Fibroblast of mammary gland (primary cell): ENCODE measurements at places on chromosomes 4 and X.

DNA sequence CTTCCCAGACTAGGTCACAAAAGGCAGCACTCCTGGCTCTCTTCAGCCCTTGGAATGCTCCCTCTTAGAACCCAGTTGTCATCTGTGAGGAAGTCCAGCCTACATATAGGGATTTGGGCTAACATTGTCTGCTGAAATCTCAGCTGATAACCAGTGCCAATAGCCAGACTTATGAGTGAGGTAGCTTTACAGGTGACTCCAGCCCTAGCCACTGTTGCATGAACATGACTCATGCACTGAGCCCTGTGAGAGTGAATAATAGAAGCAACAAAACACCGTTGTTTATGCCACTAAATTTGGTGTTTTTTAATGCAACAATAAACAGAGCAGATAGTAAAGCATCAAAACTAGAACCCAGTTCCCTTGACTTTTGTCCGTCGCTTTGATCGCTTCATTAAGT lies 433.2 kb downstream of the STIM2 start:
- DNase-seq, result no peak

DNA sequence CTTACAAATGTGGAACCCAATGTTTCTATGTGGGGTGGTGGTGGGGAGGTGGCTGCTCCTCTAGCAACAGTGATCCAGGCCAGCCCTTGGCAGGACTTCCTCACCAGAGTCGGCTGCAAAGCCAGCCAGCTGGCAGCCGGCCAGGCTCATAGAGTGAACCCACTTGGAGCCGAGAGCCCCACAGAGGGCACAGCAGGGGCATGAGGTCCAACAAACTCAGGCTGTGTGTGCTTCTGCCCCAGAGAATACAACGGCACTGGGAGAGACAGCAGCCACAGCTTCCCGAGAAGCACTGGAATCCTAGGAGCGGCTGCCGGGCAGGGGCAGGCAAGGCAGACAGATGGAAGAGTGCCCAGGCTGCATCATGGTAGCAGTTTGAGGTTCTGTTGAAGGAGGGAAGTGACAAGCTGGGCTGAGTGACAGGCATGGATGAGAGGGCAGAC lies 23.5 kb upstream of the SOWAHD start:
- DNase-seq, result no peak

GRCh38 chr4:108311313-108311712 lies 142.6 kb upstream of the LEF1 start:
- DNase-seq, result no peak

- DNase-seq, result peak; percentile 86
These were observed 13.7 kb downstream of the ADH6 start for GRCh38 chr4:99205153-99205979.

DNA sequence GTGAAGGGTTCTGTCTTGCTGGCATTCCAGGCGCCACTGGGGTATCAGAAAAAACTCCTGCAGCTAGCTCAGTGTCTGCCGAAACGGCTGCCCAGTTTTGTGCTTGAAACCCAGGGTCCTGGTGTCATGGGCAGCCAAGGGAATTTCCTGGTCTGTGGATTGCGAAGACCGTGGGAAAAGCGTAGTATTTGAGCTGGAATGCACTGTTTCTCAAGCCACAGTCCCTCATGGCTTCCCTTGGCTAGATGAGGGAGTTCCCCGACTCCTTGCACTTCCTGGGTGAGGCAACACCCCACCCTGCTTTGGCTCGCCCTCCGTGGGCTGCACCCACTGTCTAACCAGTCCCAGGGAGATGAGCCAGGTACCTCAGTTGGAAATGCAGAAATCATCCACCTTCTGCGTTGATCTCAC lies 40.1 kb downstream of the NOP14 start:
- no peak for DNase-seq

DNA sequence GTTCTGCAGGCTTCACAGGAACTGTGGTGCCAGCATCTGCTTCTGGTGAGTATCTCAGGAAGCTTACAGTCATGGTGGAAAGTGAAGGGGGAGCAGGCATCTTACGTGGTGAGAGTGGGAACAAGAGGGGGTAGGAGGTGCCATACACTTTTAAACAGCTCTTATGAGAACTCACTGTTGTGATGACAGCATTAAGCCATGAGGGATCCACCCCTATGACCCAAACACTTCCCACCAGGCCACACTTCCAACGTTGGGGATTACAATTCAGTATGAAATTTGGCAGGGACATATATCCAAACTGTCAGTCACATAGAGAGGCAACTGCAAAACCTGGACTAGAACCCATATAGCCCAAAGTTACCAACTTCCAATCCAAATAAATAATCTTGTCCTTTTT lies 43.1 kb upstream of the ZCCHC12 start:
- DNase-seq, result peak; percentile 57

DNA sequence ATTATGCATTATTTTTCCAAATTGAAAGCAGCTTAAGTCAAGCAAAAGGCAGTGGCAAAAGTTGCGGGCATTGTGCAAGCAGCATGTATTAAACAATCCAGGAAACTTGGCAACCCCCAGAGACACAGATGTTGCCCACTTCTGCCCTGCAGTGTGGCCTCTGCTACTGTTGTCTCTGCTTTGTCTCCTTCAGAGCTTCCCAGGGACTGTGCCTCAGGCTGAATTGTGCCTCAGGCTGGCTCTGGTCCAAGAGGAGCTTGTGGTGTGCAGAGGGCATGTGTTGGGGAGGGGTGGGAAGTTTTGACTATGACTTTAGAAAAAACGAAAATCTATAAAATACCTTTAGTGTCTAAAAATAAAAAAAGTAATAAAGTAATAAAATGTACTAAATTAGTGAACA lies 201.4 kb downstream of the CCSER1 start:
- peak; percentile 24 for DNase-seq

DNA sequence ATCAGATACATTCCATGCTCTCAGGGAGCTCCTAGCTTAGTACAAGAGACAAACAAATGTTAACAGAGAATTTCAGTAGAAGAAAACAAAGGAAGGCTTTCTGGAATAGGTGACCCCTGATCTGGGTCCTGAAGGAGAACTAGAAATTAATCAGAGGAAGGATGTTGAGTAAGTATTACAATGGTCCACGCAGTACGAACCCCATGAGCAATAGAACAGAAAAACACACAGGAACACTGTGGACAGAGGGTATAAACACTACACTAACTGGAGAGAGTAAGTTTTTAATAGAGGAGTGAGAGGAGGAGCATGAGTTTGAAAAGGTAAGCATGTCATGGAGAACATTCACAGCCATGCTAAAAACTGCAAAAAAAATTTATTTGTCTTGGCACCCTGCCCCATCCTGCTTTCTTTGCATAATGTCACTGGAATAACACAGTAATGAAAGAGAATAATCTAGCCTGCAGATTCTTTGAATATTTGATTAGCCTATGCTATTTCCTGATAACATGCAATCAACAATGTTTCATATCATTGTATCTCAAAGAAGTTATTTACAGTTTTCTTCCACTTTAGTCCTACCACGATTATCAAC lies 140.3 kb upstream of the ZXDB start:
- no peak for DNase-seq

DNA sequence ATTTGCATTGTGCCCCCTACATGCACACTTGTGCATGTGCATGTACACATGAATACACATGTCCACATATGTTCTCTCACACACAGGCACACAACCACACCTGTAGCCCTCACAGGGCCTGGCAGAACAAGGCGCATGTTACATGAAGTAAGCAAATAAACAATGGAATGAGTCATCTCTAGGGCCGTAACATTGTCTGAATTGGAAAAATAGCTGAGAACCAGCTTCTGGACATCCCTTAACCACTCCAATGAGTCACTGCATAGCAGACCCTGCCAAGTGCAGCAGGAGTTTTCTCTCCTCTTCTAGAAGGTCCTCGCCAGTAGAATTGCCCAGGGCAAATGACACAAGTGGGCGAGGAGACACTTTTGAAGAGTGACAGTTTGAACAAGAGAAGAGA lies 66.1 kb downstream of the MAGEA10 start:
- DNase-seq, result peak; percentile 84

DNA sequence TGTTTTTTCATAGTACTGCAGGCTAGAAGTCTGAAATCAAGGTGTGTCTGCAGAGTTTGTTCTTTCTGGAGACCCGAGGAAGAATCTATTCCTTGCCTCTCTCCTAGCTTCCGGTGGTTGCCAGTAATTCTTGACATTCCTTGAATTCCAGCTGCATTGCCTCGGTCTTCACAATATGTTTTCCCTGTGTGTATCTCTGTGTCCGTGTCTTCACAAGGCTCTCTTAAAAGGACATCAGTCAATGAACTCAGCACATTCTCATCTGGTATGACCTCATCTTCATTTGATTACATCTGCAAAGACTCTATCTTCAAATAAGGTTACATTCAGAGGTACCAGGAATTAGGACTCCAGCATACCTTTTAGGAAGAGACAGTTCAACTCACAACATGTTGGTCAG lies 163.4 kb downstream of the BANK1 start:
- peak; percentile 20 for DNase-seq

DNA sequence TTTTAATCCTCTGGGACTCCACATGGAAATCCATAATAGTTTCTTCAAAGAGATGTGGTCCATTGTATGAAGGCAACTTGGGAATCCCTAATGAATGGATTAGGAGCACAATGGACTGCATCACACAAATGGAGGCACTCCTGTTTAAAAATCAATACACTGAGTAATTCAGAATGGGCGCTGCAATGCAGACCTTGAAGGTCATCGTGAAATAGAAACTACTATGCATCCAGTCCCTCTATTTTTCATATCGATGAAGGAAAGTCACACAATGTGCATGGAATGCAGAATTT lies 98.8 kb upstream of the EGFL6 start:
- no peak for DNase-seq

- no peak for DNase-seq
These were observed 24.0 kb downstream of the GALNT7 start for GRCh38 chr4:173192375-173193162.

DNA sequence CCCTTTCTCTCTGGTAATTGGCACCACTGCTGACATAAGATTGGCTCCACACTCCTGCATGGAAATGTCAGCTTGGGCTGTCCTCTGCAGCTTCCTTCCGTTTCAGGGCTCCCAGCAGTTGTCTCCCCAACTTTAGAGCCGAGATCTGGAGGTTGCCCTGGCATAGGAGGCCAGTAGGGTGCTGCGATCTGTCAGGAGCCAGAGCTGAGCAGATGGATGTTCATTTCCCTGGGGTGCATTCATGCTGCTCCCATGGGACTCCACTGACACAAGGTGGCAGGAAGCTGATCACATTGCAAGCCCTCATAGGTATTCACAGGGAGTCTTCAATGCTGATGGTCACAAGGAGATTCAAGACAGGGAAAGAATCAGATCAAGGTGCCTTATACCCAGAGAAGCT lies 116.6 kb upstream of the RAI2 start:
- no peak for DNase-seq

DNA sequence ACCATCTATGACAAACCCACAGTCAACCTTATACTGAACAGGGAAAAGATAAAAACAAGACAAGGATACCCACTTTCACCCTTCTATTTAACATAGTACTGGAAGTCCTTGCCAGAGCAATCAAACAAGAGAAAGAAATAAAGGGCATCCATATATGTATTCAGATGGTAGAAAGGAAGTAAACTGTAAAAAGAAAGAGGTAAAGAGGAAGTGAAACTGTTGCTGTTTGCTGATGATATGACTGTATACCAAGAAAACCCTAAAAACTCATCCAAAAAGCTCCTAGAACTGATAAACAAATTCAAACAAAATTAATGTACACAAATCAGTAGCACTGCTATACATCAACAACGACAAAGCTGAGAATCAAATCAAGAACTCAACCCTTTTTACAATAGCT lies 538.7 kb upstream of the PABPC4L start:
- no peak for DNase-seq

GRCh38 chr4:85302756-85303155 lies 172.2 kb upstream of the ARHGAP24 start:
- no peak for DNase-seq

- DNase-seq, result peak; percentile 78
These were observed 531 bp downstream of the CAMK2D start for GRCh38 chr4:113760795-113761619.

DNA sequence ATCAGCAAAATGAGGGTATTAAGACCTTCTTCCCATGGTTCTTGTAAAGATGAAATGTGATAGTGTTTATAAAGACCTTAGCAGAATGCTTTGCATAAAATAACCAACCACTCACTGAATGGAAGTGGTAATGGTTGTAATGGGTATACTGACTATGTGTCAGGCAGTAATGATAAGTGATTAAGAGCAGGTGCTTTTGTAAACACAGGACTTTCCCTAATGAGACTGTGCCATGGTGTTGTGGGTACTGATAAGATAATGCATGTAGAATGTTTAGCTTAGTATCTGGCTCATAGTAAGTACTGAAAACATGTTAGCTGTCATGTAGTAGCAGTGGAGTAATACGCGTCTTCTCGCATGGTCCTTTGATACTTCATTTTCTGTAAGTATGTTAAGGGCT lies 6.9 kb downstream of the LSM6 start:
- DNase-seq, result no peak

GRCh38 chr4:133270021-133270570 lies 121.0 kb downstream of the PCDH10 start:
- no peak for DNase-seq

- peak; percentile 69 for DNase-seq
These were observed 426.4 kb downstream of the PDGFC start for GRCh38 chr4:156545003-156545785.

DNA sequence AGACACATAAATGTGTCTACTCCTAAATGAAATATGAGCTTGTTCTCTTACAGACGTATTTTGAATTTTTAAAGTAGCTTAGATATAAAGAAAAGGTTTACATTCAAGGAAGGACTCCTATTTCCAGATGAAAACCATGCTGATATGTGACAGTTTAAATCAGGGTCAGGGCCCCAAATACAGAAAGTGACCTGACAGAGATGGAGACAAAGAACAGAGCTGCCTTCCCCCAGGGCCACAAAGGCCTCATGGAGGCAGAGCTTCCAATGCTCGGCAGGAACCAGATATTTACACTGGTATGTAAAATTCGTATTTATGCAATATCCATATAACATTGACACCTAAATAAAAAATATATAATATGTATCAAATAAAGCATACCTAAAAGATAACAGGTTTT lies 124.0 kb downstream of the PRDM5 start:
- no peak for DNase-seq

- no peak for DNase-seq
These were observed 12.7 kb upstream of the HHIP start for GRCh38 chr4:144633215-144633614.

GRCh38 chrX:30005813-30006212 lies 209.6 kb upstream of the MAGEB2 start:
- DNase-seq, result no peak

- DNase-seq, result no peak
These were observed 143.8 kb downstream of the GPAT3 start for GRCh38 chr4:83679692-83680091.

GRCh38 chrX:38890326-38890725 lies 89.1 kb downstream of the MID1IP1 start:
- DNase-seq, result no peak

DNA sequence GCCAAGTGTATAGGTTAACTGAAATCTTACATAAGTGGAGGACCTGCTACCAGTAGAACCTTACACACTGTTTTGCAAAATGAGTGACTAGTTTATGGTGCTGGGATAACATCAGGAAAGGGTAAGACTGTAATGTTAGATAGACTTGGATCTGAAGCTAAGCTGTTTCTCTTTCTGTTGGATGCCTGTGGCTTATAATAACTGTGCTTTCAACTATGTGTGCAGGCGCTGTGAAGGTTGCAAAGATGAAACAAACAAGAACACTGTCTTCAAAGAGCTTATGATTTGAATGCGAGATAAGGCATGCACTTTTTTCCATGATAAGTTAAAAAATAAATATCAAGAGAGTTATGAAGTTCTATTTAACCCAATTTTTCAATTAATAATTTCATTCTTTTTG lies 34.5 kb upstream of the LCORL start:
- DNase-seq, result no peak

GRCh38 chr4:8180310-8181093 lies 18.6 kb upstream of the SH3TC1 start:
- DNase-seq, result no peak

GRCh38 chr4:102778720-102779119 lies 18.0 kb upstream of the MANBA start:
- DNase-seq, result no peak
